ENCODE measurements at places on chromosomes 1 and 21.

GRCh38 chr1:189311915-189312314 lies 1165.7 kb downstream of the BRINP3 start:
- DNase-seq = no peak

GRCh38 chr1:23393706-23394105 lies 24.1 kb upstream of the ZNF436 start:
- DNase-seq = no peak

- no peak for DNase-seq
These were observed 15.1 kb downstream of the IFI44 start for GRCh38 chr1:78664763-78665162.

GRCh38 chr1:26317146-26317545 lies 612 bp upstream of the CD52 start:
- no peak for DNase-seq

- DNase-seq = no peak
These were observed 182.3 kb downstream of the C1orf21 start for GRCh38 chr1:184569106-184569505.
